ENCODE measurements at places on chromosomes 2 and 18.

DNA sequence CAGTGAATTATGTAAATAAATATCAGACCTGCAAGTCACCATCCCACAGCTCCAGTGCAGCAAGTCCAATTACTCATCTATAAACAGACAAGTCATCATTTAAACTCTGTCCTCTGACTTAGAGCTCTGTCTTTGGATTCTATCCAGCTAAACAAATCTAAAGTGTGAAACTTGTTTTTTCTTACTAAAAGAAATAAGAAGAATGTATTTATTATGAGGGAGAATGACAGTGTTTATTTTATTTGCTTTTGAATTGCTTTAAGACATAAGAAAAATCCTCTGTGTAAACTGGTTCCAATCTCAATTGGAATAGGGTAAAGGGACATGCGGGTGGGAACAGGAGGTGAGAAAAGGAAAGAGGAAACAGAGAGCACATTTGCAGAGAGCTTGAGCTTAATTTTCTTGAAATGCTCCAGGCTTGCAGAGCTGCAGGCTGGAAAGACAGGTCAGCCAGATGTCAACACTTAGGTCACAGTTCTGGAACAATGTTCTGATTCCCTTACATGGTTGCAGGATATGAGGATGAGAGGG is 355.8 kb downstream of the MEIS1 start:
- no peak for DNase-seq

DNA sequence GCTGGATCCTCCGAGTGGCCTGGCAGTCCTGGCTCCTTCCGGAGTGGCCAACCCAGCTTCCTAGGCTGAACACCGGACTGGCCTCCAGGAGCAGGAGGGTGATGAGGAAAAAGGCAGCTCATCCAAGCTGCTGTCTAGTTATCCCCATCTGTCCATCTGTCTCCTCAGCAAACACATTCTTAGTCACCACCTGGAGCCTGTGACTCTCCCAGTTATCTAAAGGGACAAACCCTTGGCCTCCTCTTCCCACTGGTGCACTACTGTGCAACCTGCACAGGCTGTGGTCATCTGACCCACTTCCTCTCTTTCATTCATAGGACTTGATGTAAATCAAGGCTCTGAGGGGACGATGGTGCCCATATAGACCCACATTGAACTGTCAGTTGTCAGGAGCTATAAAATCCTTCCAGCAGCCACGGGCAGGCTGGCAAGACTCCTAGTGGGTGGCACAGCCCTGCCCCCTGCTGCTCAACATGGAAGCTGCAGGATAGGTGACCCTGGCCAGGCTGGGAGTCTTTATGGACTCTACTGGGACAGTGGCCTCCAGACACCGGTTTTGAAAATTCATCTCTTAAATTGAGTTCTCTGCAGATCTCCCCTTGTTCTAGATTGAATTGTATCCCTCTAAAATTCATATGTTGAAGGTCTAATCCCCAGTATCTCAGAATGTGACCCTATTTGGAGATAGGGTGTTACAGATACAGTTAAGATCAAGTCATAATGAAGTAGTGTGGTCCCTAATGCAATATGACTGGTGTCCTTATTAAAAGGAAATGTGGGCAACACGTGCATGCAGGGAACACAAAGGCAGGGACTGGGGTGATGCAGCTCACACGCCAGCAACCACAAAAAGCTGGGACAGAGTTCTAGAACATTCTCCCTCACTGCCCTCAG is 29.3 kb upstream of the DUSP2 start:
- peak; percentile 74 for DNase-seq

- DNase-seq = no peak
Observed at GRCh38 chr2:37586663-37587317, 84.7 kb downstream of the CDC42EP3 start.

- DNase-seq = no peak
Observed at GRCh38 chr2:191001624-191002023, 12.3 kb downstream of the STAT1 start.

GRCh38 chr2:1234731-1235308 is 178.4 kb upstream of the TPO start:
- DNase-seq = no peak

DNA sequence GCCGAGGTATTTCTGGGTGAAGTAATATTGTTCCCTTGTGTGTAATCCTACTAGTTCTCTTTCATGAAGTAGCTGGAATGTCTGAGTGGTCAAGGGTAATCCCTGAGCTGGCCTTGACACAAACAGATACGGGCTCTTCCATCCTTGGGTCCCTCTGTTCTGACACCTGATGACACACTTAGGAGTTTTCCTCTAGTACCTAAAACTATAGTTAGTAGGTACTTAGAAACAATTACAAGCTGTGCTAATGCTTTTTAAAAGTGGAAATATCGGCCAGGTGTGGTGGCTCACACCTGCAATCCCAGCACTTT is 59.2 kb upstream of the IL1R1 start:
- DNase-seq = no peak

DNA sequence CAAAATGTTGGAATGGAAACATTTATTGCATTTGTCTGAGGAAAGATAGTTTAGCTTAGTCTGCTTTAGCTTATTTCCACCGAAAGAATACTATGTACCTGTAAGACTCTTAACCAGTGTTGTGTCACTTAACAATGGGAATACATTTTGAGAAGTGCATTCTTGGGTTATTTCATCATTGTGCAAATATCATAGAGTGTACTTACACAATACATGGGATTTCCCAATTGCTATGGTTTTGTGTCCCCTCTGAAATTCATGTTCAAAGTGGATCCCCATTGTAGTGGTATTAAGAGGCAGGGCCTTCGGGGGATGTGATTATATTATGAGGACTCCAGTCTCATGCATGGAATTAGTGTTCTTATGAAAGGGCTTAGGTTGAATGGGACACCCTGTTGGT is 249.4 kb upstream of the UBE2E3 start:
- DNase-seq = no peak

GRCh38 chr18:63312737-63313395 is 6.7 kb downstream of the BCL2 start:
- DNase-seq = no peak

GRCh38 chr2:198715302-198715835 is 742.4 kb downstream of the SATB2 start:
- DNase-seq = no peak

DNA sequence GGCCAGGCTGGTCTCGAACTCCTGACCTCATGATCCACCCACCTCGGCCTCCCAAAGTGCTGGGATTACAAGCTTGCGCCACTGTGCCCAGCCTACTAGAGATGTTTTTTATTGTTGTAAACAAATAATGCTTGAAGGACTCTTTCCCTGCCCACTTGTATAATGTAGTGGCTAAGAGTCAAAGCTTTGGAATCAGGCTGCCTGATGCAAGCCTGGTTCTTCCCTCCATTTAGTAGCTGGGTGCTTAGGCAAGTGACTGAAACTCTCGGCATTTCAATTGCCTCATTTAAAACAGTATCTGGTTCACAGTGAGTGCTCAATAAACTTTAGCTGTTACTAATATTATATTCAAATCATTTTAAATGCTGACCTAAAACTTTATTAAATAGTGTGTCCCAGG is 264.0 kb upstream of the FBXO11 start:
- no peak for DNase-seq

- DNase-seq = no peak
Observed at GRCh38 chr2:224145751-224146355, 106.8 kb upstream of the SERPINE2 start.

DNA sequence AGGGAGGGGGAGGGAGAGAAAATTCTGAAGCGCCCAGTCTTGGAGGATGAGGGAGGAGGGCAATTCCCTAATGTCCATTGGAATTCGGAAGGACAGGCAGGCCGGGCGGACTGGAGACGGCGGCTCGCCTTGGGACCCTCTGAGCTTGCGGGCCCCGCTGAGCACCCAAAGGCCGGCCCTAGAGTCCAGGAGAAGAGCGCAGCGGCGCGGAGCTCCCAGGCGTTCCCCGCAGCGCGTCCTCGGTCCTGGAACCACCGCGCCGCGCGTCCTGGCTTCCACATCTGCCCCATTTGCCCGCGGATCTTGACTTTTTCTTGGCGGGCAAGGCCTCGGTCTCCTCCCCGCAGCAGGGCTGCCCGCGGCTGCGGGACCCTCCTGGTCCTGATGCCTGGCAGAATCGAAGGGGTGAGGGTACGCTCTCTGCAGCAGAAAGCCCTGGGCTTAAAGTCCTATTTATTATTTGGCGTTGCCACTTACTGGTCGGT is 675 bp upstream of the MLPH start:
- no peak for DNase-seq

DNA sequence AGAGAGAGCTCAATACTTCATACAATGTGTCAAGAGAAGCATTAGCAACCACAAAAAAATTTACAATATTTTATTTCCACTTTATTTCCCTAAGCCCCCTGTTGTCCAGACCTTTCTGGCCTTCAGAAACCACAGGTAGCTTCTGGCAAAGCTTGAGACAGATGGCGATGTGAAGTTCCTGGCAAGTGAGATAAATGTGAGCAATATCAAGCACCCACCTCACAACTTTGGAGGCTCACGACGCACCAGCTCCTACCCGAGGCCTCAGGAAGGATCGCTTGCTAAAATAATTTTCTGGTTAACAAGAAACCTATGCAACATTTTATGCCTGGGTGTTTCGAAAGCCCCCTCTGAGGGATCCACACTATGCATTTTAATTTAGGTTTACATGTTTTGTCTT is 158.1 kb upstream of the CHAC2 start:
- no peak for DNase-seq

- no peak for DNase-seq
Observed at GRCh38 chr18:2706903-2707302, 51.4 kb downstream of the SMCHD1 start.

- no peak for DNase-seq
Observed at GRCh38 chr2:100953406-100954043, 48.6 kb upstream of the RPL31 start.

- no peak for DNase-seq
Observed at GRCh38 chr2:176002688-176003210, 682 bp upstream of the LNPK start.

- DNase-seq = no peak
Observed at GRCh38 chr18:40685219-40685618, 1269.8 kb upstream of the PIK3C3 start.

DNA sequence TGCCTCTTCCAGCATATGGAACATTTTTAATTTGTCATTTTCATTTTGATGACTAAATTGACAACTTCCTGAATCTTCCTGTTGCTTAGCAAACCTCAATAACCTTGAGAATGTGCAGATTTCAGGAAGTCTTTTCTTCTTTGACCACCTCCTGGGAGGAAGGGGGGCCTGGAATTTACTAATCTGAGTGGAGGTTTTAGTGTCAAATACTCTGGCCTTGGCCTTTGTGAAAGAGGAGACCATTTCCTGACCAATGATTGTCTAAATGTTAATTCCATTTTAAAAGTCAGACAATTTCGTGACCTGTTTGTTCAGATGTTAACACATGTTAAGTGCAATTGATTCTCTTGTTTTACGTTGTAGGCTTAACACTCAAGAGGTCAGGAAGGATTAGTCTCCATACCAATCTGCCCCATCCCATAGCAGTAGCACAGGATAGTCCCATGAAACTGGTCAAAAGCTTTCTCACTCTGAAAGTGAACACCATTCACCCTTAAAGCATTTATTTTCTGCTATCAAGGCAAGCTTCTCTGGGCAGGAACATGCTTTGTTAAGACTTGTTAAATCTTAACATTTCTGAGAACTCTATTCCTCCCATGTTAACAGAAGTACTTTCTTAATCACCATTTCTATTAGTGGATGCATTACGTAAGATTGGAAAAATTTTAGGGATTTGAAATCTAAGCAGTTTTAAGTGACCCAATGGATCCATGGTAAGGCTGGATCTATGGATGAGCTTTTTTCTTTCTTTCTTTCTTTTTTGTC is 219.6 kb downstream of the RND3 start:
- no peak for DNase-seq

GRCh38 chr18:53025247-53025646 is 685.2 kb downstream of the DCC start:
- no peak for DNase-seq

DNA sequence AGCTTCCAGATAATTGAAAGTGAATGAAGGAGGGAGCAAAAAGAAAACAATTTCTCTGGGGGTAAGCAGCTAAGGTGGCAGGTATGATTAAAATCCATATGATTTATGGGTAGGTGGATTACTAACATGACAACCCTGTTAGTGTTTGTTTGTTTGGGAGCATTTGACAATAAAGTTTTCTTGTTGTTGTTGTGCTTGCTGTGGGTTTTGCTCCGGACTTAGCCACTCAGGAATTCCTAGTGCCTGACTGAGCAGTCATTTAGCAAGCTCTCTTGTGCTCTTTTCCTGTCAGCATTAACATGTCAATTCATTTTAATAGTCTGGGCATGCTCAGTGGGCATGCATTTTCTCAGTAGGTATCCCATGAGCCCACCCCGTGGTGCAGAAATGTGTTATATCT is 674.8 kb upstream of the ZEB2 start:
- no peak for DNase-seq

DNA sequence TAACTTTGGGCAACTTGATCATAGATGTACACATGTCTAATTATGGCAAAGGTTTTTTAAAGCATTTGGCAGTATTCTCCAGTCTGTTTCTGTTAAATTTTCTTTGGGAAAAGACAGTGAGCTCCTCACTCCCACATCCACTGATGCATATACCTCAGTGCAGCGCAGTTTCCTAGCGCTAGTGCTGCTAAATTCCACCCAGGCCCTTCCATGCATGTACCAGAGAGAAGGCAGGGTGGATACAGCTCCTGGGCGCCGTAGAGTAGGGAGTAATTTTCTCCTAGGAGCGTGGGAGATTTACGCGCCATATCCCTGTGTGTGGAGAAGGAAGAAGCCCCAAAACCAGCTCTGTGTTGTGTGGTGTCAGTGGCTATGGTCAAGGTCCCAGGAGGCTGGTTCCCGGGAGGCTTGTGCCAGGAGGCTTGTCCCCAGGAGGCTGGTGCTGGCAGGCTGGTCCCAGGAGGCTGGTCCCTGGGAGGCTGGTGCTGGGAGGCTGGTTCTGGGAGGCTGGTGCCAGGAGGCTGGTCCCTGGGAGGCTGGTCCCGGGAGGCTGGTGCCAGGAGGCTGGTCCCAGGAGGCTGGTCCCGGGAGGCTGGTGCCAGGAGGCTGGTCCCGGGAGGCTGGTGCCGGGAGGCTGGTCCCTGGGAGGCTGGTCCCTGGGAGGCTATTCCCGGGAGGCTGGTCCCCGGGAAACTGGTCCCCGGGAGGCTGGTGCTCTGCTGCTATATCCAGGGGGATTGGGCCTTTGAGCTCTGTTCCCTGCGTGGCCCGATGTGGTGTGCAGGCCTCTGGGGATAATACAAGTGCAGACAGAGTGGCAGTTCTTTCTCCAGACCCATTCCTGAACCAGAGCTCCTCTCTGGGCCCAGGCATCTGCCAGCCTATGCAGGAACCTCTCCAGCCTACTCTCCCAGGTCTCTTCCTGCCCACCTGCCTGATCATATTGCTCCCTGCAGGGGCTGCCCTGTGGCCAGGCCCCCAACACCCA is 161.2 kb downstream of the SEPTIN10 start:
- DNase-seq = no peak

Data from activated CD4-positive, alpha-beta T cell treated with anti-CD3 and anti-CD28 coated beads for 1 hour (primary cell).